ENCODE measurements at places on chromosomes 3 and 15. TPM values are rescaled to one million over a fixed set of nuclear protein-coding genes. Genes with fewer than 3 reads are reported as not detected.

Gene C3orf85
- 29.5 TPM for total RNA-seq

DNA sequence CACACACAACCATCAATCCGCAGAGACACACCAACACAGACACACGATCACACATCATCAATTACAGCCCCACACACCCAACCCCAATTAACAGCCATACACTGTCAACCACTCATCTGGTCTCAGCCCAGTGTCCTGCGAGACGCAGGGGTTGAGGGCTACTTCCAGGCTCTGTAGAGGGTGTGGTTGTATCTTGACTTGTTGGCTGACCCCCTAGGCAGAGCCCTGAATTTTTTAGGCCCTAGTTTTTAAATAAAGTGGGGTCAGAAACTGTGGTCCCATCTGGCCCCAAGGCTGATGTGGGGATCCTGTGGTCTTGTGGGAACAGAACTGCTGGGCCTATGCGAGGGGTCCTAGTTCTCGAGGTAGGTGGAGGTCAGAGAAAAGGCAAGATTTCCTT is 9.2 kb downstream of the VILL start:
- no peak for DNase-seq

DNA sequence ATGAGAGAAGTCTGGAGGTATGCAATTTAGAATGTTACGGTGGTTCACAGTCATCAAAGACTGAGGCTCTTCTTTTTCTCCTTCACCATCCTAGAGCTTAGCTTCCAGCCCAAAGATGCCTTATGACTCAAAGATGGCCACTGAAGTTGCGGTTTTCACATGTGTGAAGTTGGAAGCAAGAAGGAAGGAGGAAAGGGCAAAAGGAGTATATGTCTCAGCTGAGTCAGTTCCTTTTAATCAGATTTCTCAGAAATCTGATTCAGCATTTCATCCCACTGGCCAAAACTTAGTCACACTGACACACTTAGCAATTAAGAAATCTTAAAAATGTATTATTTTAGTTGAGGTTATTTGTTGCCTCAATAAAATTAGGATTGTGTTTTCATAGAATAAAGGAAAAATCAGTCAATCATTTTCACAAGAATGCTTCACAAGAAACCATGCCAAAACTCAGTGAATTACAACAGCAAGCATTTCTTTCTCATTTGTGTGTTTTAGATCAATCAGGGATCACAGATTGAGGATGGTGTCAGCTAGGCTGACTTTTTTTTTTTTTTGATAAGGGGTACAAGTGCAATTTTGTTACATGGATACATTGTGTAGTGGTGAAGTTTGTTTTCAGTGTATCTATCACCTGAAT is 211.1 kb upstream of the GADL1 start:
- no peak for DNase-seq

DNA sequence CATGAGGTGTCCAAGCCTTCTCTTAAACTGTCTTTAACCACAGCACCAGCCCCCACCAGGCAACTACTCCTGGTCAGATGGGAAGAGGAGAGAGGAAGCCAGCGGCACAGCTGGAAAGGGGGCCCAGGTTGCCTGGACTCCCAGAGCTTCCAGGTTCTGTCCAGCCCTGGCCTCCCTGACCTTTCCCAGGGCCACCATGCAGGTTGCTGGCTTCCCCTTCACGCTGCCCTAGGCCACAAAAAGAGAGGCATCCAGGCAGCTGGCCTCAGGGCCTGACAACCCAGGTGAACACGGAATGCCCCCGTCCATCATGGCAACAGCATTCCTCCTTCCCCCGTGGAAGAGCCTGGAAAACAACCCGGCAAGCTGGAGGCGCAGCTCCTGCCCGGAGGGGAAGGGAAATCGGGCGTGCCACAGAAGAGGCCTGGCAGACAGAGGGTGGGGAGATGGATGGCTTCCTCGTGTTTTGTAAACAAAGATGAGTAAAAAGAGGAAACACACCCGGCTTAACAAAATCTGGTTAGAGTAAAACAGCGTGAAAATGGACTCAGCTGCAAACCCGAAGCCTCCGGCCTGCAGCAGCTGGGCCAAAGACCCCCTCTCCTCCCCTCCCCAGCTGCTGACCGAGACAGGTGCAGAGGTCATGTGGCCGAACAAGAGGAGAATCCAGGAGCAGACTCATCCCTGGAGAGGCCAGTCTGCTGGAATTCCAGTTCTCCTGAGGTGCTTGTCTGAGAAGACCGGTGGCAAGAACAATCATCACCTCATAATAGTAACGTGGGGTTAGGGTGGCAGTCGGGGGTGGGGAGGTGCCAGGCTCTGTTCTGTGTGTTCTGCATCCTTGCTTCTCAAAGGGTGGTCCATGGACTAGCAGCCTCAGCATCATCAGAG is 15.5 kb downstream of the BMF start:
- DNase-seq: no peak

Gene WDR49
- total RNA-seq: not detected

Data from transverse colon (tissue), 4 donors.